ENCODE measurements at places on chromosomes 3 and 15.

GRCh38 chr3:40254491-40254890 is 55.0 kb upstream of the EIF1B start:
- DNase-seq = no peak

DNA sequence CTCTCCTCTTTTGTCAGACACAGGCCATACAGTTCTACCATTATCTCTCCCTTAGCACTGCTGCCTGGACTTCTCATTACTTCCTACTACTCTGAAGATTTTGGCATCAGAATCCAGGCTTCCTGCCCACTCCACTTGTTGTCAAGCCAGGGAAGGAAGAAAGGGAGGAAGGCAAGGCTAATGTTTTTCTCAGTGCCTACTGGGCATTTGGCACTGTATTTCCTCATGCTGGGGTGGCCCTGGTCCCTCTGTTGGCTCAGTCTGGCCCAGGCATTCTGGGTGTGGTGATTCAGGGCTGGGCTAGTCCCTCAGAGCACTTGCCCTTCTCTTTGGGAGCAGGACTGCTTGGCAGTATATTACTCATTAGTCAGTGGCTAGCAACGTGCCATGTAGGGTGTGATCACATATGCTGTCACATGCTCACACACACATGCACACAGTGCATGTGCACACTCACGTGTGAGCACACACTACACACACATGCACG is 52.9 kb downstream of the BSN start:
- DNase-seq = no peak

GRCh38 chr3:11764931-11765363 is 81.7 kb downstream of the TAMM41 start:
- peak; percentile 39 for DNase-seq

DNA sequence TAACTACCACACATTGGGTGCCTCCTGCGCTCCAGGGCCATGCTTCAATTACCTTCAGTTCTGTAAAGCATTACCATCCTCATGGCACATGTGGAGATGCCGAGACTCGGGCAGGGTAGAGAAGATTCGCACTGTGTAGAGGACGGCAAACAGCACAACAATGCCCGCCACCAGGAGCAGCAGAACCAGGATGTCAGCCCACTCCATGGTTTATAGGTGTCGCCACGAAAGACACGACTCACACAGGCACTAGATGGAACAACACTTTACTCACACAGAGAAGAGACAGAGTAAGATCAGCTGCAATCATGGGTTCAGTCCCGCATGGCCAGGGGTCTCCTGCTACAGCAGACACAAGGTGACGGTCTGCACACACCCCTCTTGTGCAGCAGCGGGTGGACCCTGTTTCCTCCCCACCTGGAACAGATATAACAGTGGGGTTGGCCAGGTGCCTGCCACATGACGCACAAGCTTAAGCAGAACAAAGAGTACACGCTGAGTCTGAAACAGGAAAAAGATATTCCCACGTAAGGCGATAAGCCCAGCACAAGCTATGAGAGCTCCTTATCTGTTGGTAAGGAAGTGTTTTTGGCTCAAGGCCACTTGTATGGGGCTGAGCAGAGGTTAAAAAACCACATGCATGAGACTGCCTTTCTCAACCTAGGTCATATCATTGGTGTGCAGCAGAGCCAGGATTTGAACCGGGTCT is 2.5 kb upstream of the TBC1D21 start:
- DNase-seq = no peak

GRCh38 chr3:5205165-5205941 is 17.8 kb downstream of the EDEM1 start:
- no peak for DNase-seq

- DNase-seq = no peak
These were observed 25.2 kb downstream of the FEM1B start for GRCh38 chr15:68302729-68303128.

DNA sequence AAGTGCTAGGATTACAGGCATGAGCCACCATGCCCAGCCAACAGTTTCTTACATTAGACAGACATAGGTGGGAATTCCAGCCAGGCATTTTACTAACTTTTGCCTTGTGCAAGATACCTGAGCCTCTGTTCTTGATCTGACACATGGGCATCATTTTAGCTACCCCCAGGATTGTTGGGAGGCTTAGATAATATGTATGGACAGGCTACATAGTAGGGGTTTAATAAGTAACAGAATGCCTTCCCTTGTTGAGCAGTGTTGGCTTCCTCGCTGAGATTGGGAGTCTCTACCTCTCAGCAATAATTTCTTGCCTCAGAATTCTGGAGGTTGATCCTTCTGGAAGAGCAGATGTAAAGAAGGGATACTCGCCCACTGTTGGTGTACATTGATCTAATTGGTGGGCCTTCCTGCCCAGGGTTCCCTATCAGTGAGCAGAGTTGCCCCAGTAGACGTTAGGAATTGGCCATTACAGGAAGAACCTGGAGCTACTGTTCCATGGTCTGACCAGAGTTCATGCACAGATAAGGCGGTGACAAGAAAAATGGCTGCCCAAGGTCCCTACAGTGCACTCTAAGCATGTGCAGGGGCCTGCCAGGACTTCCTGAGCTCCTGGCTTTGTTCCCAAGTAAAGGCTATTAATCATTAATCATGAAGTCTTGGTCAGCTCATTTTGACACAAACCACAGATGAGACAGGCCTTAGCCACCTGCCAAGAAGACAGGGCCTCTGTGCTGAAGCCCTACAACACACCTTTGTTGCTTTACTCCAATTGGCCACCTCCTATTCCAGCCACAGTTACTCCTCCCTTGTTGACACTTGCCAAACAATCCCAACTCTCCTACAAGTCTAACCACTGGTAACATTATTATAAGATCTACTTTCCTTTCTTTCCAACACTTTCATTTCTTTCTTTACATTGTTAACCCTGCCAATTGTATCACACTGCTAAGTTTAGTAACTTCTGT is 5.0 kb upstream of the IL17RE start:
- no peak for DNase-seq

DNA sequence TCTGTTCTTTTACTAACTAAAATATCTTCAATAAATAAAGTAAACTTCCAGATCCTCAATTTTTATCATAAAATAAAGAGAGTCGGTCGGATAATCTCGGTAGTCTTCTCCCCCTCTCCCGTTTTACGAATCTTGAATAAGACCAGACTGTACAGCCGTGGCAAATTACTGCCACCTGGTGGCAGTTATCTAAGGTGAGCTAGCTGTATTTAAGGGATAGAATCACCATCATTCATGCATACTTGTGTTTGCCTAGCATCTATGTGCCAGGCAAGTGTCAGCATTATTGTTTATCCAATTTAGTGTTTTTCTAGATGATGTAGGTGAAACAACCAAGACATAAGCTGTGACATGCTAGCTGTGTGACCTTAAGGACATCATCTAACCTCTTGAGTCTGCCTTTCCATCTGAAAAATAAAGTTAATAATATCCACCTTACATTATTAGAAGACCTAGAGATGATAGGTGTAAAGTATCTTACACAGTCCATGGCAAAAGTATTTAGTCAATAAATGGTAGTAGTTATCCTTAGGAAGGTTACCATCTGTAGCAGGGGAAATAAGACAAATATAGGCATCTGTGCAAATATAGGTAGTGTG is 21.3 kb downstream of the DUT start:
- no peak for DNase-seq

DNA sequence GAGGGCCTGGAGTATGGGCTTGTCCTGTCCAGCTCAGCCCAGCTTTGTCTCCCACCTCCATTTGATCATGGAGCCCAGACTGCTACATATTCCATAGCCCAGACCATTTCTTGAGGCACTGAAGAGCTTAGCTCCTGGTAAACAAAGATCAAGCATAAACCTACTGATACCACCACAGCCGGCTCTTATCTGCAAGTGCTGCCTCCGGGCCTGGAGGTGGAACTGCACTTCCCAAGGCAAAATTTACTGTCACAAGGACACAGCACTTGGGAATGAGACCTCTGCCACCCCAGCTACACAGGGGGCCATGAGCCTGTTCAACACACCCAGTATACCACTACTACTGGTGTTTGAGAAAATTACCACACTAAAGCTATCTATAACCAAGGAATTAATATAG is 53.7 kb upstream of the PLSCR5 start:
- no peak for DNase-seq

DNA sequence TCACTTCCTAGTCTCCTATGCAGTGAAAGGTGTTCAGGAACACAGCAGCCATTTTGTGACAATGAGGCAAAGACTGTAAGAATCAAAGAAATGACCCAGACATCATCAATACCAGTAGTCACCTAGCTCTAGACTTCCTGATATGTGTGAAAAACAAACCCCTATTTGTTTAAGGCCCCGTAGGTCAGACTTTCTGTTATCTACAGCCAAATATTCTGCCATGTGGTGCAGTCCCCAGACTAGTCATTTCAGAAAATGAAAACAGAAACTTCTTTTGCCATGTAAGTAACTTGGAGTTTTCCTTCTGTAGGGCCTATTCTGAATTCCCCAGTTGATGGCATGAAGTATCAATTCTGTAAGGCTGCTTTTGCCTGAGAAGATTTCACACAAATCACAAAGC is 181.7 kb upstream of the SNTN start:
- no peak for DNase-seq

GRCh38 chr3:134406331-134407238 is 32.3 kb upstream of the AMOTL2 start:
- DNase-seq = no peak

GRCh38 chr15:76368122-76368621 is 31.6 kb downstream of the ISL2 start:
- DNase-seq = no peak

DNA sequence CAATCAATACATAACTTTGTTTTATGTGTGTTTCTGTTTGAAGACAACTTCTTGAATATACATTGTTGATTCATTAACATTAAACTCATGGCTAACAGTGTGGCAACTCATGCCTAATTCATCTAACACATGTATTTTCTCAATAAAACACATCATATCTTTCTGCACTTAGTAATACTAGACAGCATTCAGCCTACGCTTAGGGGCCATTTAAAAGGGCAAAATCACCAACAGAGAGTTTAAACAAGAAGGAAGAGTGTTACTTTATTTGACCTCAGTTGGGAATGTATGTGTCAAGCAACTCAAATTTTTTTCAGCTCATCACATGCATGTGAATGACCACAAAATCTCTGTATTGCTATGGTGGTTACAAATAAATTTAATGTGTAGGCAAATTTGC is 128.8 kb upstream of the AADACL2 start:
- no peak for DNase-seq

GRCh38 chr3:86634361-86634760 is 356.6 kb downstream of the VGLL3 start:
- DNase-seq = no peak

GRCh38 chr3:11539218-11539617 is 104.5 kb downstream of the VGLL4 start:
- no peak for DNase-seq

- peak; percentile 22 for DNase-seq
These were observed 90.5 kb downstream of the FAM227B start for GRCh38 chr15:49530092-49530491.

DNA sequence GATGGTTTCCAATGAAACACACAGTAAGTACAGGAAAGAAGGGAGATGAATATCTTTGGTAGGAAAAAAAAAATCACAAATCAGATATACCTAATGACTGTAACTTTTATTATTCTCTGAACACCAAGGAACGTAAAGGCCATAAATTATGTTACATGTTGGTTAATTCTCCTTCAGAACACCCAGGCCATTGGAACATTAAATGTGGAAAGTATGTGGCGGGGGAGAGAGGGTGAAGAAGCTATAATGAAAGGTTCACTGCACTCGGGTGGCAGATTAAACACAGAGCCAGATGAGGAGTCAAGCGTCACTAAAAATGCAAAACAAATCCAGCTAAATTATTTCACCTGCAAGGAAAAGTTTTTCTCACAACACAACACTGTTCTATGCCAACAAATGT is 193.8 kb downstream of the FHIT start:
- no peak for DNase-seq

GRCh38 chr15:82918162-82918561 is 34.4 kb downstream of the HOMER2 start:
- no peak for DNase-seq

Data from GM04503 (cell line).